ENCODE measurements at places on chromosomes 11 and 22. TPM values are rescaled to one million over a fixed set of nuclear protein-coding genes. Genes with fewer than 3 reads are reported as not detected.

The RFPL1 gene
- total RNA-seq = not detected

The CNGA4 gene
- total RNA-seq = 1.2 TPM

The POLA2 gene
- 24.7 TPM for total RNA-seq

The OR5A1 gene
- not detected for total RNA-seq

The MUC5AC gene
- total RNA-seq = not detected

The C11orf86 gene
- total RNA-seq = not detected

The CASP5 gene
- not detected for total RNA-seq

The CNIH2 gene
- 2.8 TPM for total RNA-seq

The OR5P2 gene
- not detected for total RNA-seq

The OR8B3 gene
- total RNA-seq = not detected

The RAG1 gene
- total RNA-seq = 0.68 TPM

The RAB39A gene
- total RNA-seq = 0.18 TPM

The ACTN3 gene
- total RNA-seq = not detected

The THRSP gene
- not detected for total RNA-seq

The PDGFD gene
- total RNA-seq = 0.44 TPM

The FDXACB1 gene
- total RNA-seq = 6.1 TPM

The ANKK1 gene
- 4.6 TPM for total RNA-seq

The ADORA2A gene
- 29.2 TPM for total RNA-seq

The EXPH5 gene
- total RNA-seq = 8.6 TPM

The MICAL2 gene
- total RNA-seq = 5.0 TPM

The HMOX1 gene
- total RNA-seq = 3.1 TPM

The PLAAT5 gene
- 0.18 TPM for total RNA-seq

The DDTL gene
- not detected for total RNA-seq

The SCN2B gene
- total RNA-seq = not detected

The HNRNPUL2 gene
- total RNA-seq = 81.6 TPM

The LSP1 gene
- 295 TPM for total RNA-seq

The CARD18 gene
- not detected for total RNA-seq

The WNT11 gene
- total RNA-seq = not detected

The ASPHD2 gene
- 3.5 TPM for total RNA-seq

The LMNTD2 gene
- total RNA-seq = 7.2 TPM

The C11orf42 gene
- not detected for total RNA-seq

The MS4A4E gene
- not detected for total RNA-seq

The ACR gene
- not detected for total RNA-seq

The ZBED4 gene
- 17.6 TPM for total RNA-seq

The PDE3B gene
- 228 TPM for total RNA-seq

The RNF215 gene
- 5.6 TPM for total RNA-seq

The SLC6A5 gene
- not detected for total RNA-seq
